Central memory CD4-positive, alpha-beta T cell (primary cell): ENCODE measurements at places on chromosomes 3 and 15.
A peak's percentile ranks its signal among the peaks of the same experiment; 100 is the strongest.

DNA sequence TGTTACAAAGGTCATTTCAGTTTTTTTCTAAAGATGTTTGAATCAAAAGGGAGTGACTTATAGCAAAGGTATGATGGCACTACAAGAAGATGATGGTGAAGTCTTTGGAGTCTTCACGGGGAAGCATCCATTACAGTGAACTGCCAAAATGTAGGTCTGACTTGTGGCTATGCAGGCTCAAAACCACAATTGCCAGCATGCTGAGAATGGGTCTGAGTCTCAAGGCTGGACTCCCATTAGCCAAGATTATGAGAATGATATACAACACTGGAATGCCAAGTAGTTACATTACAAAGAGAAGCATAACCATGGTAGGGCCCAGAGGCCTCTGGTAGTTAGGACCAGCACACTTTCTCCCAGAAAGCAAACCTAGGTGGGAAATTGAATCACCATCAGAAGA, 194.2 kb downstream of the MTHFS start:
- DNase-seq: no peak

DNA sequence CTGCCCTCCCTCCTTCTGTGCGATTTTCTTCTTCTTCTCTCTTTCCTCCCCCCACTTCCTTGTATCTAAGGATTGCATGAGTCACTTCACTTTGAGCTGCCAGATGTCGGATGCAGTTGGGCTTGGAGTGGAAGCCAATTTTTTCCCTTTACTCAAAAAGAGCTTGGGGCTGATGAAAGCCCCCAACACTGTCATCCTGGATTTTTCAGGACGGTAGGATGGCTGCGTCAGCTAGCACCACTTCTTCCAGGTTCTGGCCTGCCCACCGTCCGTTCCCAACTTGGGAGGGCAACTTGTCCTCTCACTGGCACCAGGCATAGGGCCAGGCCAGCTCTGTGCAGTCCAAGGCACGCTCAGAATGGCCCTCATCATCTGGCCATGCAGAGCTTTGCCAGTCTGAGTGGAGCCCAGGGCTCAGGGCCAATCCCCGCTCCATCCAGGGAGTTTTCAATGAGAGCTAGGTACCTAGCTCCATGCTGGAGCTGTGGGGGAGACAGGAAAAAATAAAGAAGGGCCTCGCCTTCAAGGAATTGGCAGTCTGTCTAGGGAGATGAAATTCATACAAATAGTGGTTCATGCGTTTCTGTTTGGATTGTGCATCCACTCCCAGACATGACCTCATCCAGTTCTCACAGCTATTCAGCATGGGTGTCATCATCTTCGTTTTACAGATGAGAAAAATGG, 47.7 kb upstream of the INSYN1 start:
- DNase-seq: no peak

GRCh38 chr15:75842722-75843677, at the start of gene UBE2Q2:
TSS of gene UBE2Q2 (plus strand) at chr15:75843447. CDS start at chr15:75843667, 220 bp downstream.
- peak; percentile 70 for DNase-seq

GRCh38 chr3:99635348-99635747, 3.0 kb upstream of the COL8A1 start:
- no peak for DNase-seq

DNA sequence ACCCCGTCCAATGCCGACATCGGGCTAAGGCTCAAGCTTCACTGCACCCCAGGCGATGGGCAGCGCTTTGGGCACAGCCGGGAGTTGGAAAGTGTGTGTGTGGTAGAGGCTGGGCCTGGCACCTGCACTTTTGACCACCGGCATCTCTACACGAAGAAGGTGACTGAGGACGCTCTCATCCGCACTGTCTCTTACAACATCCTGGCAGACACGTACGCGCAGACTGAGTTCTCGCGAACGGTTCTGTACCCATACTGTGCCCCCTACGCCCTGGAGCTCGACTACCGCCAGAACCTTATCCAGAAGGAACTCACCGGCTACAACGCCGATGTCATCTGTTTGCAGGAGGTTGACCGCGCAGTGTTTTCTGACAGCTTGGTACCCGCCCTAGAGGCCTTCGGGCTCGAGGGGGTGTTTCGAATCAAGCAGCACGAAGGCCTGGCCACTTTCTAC, 1.0 kb downstream of the PDE12 start:
- peak; percentile 34 for DNase-seq
